HL-60 (cell line): ENCODE measurements at places on chromosomes 1 and 21.

DNA sequence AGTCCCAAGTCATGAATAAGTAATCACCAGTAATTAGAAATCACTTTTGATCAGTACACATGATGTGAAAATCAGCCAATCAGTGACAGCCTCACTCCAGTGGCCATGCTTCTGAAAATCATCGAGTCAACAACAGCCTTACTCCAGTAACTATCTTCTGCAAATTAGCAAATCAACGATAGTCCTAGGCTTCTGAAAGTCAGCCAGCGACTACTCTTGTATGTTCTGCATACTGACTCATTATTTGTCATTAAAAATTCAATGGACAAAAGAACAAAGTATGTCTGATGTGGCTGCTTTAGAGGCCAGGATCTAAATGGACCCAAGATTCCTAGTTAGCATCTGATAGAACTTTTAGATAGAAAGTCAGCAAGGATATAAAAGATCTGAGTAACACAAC lies 102.5 kb downstream of the GPR52 start:
- DNase-seq, result no peak

DNA sequence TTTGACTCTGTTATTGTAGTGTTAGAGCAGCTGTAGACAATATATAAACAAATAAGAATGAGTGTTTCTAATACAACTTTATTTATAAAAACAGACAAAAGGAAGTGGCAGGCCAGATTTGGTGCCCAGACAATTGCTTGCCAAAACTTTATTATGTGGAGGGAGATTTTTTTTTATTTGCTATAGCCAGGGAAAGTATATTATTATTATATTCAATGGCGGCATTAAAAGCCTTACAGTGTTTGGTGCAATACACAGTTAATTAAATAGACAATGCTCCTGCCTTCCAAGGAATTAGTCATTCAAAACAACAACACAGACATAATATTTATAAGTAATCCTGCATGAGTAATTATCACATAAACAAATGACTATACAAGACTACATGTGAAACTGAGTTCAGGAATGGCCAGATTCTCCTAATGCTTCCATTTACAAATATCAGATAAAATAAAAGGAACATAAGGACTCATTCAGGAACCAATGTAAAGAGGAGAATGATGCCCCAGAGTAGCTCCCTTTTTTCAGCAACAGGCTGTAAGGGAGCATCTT lies 10.6 kb upstream of the RC3H1 start:
- no peak for DNase-seq

DNA sequence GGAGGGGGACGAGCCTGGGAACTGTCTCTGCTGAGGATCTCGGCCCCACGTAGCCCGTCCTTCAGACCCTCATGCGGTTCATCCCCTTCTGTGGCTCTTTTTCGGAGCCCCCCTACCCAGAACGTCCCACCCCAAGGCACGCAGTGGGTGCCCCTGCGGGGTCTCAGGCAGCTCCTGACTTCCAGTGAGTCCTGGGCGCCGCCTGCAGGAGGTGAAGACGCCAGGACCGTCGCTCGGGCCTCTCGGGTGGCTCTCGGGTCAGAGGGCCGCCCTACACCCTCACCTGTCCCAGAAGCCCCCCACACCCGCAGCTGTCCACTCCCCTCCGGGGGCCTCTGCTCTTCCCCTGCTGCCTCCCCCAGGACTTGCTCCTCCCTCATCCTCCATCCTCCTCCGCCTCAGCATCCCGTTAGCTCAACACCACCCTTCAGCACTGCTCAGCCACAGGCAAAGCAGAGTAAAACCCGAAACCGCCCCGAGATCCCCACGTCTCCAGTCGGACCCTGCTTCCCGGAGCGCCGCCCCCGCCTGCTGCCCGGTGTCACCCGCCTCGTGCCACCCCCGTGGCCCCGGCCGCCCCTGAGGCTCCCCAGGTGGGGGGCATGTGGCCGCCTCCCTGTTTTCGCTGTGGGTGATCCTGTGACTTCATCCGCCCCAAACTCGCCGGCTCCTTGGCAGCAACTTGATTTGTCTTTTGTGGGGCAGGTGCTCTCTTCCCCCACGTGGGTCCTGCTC lies 13.3 kb upstream of the POFUT2 start:
- no peak for DNase-seq

DNA sequence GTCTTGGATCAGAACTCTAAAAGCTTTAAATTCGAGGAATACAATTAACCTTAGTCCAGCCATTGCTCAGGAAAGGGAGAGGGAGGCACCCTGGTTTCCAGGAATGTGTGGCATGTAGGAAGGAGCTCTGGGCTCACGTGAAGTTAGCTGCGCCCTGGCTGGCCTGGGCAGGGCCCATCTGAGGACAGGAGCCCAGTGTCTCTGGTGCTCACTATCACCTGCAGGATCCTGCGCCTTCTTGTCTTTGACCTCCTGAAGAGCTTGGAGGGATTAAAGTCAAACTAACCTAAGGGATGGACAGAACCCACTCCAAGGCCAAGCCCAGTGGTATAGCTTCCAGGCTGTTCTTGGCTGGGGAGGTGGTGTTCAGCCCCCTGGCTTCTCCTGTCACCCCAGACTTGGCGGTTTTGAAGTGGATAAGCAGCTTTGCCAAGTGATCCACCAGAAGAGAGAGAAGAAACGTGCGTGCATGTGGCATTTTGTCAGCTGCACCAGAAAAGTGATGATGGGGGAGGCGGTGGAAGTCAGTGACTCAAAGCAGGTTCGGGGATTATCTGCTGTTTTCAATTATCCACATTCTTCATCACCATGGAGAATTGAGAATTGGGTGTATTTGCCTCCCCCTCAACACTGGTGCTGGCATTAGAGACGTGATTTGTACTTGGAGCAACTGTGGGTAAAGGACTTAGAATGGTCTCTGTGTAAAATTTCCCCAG lies 11.9 kb upstream of the KCNN3 start:
- no peak for DNase-seq

- no peak for DNase-seq
Observed at GRCh38 chr1:61506236-61506635, 218.7 kb downstream of the TM2D1 start.

GRCh38 chr1:169041366-169041765 lies 65.1 kb upstream of the ATP1B1 start:
- no peak for DNase-seq

- DNase-seq, result no peak
Observed at GRCh38 chr1:115545096-115545720, 96.6 kb upstream of the VANGL1 start.

- no peak for DNase-seq
Observed at GRCh38 chr1:5644281-5645134, 347.7 kb downstream of the NPHP4 start.

DNA sequence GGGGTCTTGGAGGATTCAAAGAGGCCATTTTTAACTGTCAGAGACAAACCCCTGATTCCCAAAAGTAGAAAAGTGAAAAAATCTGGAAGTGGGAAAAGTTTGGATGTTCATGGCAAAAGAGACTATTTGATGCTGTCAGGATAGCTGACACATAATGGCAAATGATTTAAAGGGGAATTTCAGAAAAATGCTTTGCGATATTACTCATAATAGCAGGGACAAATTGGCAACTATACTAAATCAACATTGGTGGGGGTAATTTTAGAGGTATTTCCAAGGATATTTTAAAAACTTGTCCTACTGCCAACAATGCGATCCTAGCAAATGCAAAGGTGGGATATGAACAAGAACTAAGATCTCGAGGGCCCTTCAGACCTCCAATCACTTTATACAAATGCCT lies 5.3 kb upstream of the GSTM4 start:
- DNase-seq, result no peak

- no peak for DNase-seq
Observed at GRCh38 chr1:241229216-241229615, 127.8 kb downstream of the RGS7 start.

DNA sequence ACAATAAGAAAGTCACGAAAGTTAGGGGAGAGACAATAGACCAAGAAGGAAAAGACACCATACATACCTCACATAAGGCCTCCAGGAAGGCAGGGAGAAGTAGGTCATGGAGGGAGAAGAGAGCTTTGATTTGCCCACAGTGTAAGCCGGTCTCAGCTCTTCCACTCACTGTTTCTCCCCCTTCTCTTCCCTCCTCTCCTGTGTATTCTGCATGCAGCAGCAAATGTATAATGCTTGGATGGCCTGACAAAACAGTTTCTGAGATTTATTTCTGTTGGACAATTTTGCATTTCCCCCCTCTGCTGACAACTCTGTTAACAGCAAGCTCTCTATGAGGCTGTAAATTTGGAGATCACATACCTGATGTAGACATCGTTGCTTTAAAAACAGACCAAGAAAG lies 318.9 kb downstream of the OMA1 start:
- no peak for DNase-seq

DNA sequence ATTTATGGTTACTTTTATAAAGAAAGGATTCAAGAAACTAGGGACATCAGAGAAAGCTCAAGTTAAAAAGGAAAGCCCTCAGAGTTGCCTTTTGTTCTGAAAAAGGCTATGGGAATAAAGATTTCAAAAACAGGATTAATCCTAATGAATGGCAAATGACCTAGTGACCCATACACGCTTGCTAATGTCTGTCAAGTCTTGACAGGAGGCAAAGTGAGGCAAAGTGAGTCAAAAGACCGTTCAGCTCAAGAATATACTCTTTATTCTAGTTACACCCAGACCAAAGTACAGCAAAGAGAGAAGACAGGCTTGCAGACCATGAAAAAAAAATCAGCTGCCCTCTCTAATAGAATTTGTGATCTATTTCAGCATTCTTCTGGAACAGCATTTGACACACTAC lies 3.5 kb downstream of the ZNF436 start:
- DNase-seq, result no peak

GRCh38 chr1:178361847-178362246 lies 134.9 kb downstream of the CLEC20A start:
- DNase-seq, result no peak

GRCh38 chr1:12276225-12276624 lies 46.4 kb downstream of the VPS13D start:
- peak; percentile 41 for DNase-seq
